Esophagus squamous epithelium (tissue), 5 donors: ENCODE measurements at places on chromosomes 5 and 9.

- no peak for DNase-seq
These were observed 12.8 kb downstream of the C9orf72 start for GRCh38 chr9:27560457-27560856.

DNA sequence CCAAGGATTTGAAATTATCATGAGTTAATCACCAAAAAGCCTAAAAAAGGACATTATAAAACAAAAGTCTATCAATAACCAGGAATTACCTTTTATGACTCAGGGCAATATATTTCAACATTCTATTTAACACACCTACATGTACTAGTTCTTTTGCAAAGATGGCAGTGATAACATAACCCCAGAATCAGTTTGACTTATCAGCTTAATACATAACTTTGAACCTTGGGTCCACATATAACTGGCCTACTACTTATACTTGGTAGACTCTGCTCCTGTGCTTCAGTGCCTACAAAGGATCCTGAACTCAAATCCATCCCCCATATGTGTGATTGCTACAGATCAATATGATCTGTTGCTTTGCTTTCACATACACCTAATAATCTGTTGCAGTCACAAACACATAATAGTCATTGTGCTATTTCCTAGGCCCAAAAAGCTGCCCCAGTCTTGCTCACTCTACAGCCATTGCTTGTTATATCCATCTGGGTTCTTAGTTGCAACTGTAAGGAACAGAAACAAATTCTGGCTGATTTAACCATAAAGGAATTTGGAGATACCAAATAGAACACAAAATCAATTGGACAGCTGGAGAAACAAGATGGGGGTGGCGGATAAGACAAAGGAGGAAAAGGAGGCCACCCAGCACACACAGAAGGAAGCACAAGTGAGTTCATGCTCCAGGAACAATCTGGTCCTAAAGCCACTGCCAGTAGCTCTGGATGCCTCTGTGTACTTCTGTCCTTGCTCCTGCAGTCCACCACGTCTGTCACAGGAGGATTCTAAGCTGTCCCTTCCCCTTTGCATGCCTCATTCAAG, 25.5 kb downstream of the DEPDC1B start:
- DNase-seq = no peak

GRCh38 chr5:145587710-145588109, 247.4 kb downstream of the PRELID2 start:
- DNase-seq = no peak

DNA sequence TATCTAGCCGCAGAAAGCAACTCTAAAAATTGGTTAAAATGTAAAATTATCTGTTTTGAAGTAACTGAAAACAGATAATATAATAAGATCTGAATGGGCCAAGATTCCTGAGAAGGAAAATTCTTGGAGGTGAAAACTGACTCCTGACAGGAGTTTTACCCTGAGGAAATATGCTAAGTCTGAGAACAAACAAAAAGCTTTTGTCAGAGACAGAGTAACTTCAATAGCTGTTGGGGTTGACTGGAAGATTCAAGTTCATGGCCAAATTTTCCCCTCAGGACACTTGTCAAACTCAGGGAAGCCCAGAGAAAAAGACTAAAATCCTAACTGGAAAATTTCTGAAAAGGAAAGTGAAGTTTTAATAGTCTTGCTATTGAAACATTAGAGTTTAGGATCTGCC, 5.7 kb downstream of the PCDHB4 start:
- no peak for DNase-seq

DNA sequence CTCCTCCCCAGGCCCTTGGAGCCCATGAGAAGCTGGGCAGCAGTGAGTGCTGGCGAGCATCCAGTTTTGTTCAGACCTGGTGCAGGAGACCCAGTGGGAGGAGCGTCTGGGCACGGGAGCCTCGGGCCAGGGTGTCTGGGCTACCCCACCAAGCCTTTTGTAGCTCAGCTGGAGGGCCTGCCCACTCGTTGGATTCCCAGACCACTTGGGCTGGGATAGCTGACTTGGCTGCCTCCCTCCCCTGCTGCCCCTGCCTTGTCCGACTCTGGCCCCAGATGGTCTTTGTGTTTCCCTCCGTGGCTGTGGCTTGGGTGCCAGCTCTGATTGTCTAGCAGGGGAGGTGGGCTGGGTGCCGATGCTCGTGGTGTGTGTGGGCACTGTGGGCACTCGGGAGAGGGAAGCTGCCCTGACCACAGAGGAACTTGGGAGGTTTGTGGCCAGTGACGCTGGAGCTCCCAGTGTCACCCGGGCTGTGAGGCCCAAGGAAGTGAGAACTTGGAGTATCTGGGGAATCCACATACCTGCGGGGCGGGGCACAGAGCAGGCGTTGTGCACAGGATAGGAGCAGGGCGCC, 47.3 kb downstream of the WNK2 start:
- DNase-seq = no peak

DNA sequence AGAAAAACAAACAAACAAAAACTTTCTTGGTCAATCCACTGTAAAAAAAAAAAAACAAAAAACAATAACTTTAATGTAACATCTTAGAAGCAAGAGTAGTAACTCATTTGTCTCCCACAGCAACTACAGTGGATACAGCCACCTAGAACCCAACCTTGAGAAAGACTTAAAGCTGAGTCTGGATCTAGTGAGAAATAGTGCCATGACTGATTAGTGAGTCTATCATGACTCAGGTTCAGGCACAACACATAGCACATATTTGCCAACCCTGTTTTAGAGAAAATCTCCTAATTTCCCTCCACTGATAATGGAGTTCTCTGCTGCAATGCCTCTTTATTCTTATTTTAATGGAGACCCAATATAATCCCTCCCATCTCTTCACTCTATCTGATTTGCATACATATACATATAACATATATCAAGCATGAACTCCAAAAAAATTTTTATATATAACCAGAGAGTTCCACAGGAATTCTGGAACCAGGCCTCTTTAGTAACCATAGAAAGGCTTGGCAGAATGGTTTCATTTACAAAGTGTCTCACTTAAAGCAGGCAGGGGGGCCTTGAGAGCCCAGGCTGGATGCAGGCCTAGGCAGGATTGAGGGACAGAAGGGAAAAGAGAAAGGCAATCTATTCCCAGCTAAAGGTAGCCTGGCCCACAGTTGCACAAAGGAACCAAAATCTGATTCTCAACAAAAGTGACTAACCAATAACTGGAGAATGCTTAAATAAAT, 11.9 kb upstream of the NR4A3 start:
- DNase-seq = no peak

GRCh38 chr9:16445141-16445920, 425.1 kb downstream of the BNC2 start:
- DNase-seq = no peak

- no peak for DNase-seq
These were observed 98.5 kb upstream of the LHFPL2 start for GRCh38 chr5:78747055-78747454.

DNA sequence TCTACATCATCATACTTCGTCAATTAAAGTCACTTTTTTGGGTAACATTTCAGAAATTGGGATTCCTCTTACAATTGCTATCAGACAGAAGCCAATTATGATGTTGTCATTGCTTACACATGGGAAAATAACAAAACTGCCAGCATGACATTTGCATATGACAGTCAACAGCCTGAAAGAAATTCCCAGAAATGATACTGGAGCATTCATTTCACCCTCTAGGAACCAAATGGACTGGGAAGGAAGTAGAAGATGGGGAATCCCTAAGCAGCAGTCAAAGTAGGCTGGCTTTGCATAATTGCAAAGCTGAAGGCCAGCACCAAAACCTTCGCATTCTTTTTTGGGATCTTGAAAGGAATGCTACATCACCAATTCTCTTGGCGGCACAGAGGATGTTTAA, 10.7 kb downstream of the HMGCS1 start:
- no peak for DNase-seq

- no peak for DNase-seq
These were observed 3.2 kb upstream of the IL12B start for GRCh38 chr5:159333545-159333925.

DNA sequence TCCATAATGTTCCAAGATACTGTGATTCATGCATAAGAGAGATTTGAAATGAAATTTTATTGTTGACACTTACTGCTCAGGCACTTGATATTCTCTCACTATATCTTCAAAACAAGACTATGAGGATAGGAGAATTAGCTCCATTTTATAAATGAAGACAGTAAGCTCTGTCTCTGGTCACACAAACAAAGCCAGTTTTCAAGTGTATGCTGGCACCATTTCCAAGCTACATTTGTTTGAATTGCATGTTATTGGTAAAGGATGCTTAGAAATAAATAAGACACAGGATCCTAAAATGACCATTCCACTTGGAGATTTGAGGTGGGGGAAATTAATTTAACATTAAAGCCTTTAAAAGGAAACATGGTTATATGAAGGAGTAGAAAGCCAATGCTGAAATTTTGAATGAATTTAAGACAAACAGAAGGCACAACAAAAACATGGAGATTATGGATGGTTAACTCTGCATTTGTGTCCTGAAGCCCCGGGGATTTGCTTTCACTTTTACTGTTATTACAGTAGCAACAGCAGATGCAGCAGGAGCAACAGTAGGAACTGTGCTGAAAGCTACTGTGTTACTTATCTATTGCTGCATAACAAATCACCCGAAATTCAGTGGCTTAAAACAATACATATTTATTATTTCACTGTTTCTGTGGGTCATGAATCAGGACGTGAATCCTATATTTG, 79.7 kb upstream of the ASTN2 start:
- DNase-seq = no peak

DNA sequence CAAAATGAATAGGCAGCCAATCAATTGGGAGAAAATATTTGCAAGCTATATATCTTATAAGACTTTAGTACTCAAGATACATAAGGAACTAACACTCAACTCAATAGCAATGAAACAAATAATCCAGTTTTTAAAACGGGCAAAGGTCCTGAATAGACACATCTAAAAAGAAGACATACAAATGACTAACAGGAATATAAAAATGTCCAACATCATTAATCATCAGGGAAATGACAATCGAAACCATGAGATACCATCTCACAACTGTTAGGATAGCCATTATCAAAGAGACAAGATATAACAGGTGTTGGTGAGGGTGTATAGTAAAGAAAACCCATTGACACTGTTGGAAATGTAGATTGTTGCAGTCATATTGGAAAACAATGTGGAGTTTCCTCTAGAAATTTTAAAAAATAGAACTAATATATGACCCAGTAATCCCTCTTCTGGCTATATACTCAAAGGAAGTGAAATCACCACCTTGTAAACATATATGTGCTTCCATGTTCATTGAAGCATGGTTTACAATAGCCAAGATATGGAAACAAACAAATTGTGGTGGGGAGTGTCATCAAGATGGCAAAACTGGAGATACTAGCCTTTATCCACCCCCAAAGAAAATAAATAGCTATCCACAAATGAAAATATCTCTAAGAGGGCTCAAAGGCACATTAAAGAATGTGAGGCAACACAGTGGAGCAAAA, 13.9 kb upstream of the BTNL3 start:
- no peak for DNase-seq

- DNase-seq = no peak
These were observed 81.1 kb downstream of the JAKMIP2 start for GRCh38 chr5:147701468-147701867.
